Adrenal gland (tissue), 19 donors: ENCODE measurements at places on chromosomes 7 and 10. TPM values are rescaled to one million over a fixed set of nuclear protein-coding genes. Genes with fewer than 3 reads are reported as not detected.

DNA sequence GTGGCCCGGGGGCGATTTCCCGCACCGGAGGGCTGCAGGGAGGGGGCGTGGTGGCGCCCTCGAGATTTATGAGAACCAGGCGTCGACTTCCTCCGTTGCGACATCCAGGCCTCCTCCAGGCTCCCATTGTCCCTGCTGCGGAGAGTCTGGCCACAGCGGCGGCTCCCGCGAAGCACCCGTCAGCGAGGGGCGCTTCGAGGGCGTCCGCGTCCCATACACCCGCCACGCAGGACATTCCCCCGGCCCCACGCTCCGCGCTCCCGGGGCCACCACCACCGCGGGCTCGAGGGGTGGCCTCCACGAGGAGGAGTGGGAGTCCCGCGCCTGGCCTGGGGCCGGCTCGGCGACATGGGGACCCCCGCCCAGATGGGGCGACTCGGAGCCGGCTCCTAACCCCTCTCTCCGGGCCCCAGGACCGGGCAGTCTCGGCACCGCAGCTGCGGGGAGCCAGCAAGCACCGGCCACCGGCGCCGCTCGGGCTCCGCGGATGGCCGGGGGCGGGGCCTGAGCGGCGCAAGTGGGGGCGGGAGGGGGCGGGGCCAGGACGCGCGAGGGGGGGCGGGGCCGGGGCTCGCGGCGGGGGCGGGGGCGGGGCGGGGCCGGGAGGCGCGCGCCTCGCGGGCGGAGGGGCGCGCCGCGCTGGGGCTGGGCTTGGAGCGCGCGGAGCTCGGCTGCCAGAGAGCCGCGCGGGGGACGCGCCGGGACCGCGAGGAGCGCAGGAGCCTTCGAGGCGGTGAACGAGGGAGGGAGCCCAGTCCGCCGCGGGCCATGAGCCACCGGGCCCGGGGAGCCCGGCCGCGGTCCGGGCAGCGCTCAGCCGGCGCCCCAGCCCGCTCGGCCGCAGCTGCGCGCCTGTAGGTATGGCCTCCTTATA, at the start of gene SH2B2:
Gene SH2B2 (plus strand): TSS at position 632 of the 874 bp plus-strand sequence. CDS start 13,683 bp downstream, outside the sequence.
- no peaks in the 10 kb centered on the region for H3K27me3 ChIP-seq
- H3K27ac ChIP-seq, result peak within 1 kb of the TSS; percentile 89
- DNase-seq, result peak; percentile 70
- peak within 1 kb of the TSS; percentile 33 for H3K4me3 ChIP-seq
- H3K36me3 ChIP-seq, result no peaks in the 10 kb centered on the region
- H3K4me1 ChIP-seq, result peaks cover 15% of the 10 kb centered on the region

The TRPV6 gene
- under 0.01 TPM for total RNA-seq

DNA sequence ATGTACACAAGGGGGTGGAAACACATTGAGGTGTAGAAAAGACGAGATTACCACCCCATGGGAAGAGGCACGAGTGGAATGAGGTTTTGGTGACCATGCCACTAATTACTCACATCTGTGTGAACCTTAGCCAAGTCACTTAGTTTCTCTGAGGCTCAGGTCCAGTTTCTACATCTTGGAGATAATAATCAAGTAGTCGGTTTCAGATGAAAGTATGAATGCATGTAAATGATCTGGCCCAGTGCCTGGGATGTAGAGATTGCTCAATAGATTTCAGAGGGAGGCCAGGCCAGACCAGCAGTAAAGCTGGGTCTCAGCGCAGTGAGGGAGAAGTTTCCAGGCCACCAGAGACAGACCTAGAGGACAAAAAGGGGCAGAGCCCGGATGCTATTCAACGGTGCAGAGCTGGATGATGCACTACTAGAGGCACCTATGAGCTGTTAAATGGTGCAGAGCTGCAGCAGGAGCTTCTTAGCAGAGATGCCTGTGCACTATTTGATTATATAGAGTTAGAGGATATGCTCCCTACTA, 725.1 kb downstream of the GRID1 start:
- H3K27me3 ChIP-seq, result no peaks in the 10 kb centered on the region
- DNase-seq, result peak; percentile 45
- H3K27ac ChIP-seq, result no peak overlapping the region
- no peak overlapping the region for H3K4me3 ChIP-seq
- H3K36me3 ChIP-seq, result no peaks in the 10 kb centered on the region

The DPCD gene
- 26.1 TPM for total RNA-seq

DNA sequence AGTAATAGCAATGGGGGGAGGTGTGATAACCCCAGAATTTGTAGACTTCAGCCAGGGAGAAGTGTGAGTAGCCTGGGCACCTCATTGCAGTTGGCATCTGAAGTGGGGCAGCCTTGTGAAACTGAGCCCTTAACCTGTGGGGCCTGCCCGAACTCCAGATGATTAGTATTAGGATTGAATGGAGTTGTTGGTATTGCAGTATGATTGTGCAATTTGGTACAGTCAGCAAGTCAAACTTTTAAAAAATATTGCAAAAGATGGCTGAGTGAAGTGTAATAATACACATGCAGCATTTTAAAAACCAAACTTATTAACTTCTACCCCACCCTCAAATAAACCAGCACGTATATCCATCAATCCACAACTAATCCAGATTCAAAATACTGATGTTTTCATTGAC, 9.3 kb downstream of the RBM33 start:
- no peaks in the 10 kb centered on the region for H3K36me3 ChIP-seq
- DNase-seq, result no peak
- peaks cover 12% of the 10 kb centered on the region for H3K4me1 ChIP-seq
- H3K4me3 ChIP-seq, result no peak overlapping the region

The AGMO gene
- total RNA-seq, result not detected

DNA sequence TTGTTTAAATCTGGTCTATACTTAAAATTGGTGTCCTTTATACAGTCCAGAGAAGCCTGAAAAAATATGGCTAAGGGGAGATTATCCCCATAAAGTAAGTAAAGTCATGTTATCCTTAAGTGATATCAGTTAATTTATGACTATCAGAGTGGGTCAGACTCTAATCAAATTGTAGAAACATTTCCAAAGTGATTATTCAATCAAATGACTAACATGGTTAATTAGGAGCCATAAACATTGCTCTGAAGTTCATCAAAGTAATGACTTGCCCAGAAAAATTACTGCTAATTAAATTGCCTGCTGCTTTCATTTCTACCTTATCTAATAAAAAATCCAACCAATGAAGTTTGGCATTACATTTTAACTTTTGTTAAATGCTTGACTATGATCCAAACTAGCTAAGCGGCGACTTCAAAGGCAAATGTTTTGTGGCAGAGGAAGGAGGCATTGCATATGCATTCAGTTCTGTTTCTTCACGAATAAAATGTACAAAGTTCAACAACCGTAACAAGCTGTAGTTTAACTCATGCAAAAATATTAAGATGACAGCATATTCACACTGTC, 76.7 kb downstream of the ETV1 start:
- DNase-seq, result peak; percentile 42
- peaks cover 19% of the 10 kb centered on the region for H3K4me1 ChIP-seq
- no peaks in the 10 kb centered on the region for H3K27me3 ChIP-seq
- no peak overlapping the region for H3K4me3 ChIP-seq

- H3K4me1 ChIP-seq, result no peaks in the 10 kb centered on the region
- no peak overlapping the region for H3K4me3 ChIP-seq
- DNase-seq, result no peak
- peaks cover 3% of the 10 kb centered on the region for H3K27me3 ChIP-seq
Observed at GRCh38 chr7:26372249-26372648, 80.6 kb downstream of the SNX10 start.

DNA sequence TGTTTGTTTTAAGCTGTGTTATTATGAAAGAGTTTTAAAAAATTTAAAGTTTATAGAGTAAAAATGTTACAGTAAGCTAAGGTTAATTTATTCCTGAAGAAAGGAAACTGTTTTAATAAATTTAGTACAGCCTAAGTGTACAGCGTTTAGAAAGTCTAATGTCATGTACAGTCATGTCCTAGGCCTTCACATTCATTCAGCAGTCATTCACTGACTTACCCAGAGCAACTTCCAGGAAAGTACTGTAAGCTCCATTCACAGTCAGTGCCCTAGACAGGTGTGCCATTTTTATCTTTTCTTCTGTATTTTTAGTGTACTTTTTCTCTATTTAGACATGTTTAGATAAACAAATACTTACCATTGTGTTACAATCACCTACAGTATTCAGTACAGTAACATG, 126.8 kb downstream of the TPK1 start:
- no peaks in the 10 kb centered on the region for H3K4me1 ChIP-seq
- no peak for DNase-seq
- no peaks in the 10 kb centered on the region for H3K27me3 ChIP-seq
- no peak overlapping the region for H3K27ac ChIP-seq

The STAG3 gene
- 3.1 TPM for total RNA-seq

- DNase-seq, result no peak
- H3K27me3 ChIP-seq, result no peaks in the 10 kb centered on the region
- H3K36me3 ChIP-seq, result no peaks in the 10 kb centered on the region
Observed at GRCh38 chr7:157474685-157475084, 137.9 kb downstream of the DNAJB6 start.

DNA sequence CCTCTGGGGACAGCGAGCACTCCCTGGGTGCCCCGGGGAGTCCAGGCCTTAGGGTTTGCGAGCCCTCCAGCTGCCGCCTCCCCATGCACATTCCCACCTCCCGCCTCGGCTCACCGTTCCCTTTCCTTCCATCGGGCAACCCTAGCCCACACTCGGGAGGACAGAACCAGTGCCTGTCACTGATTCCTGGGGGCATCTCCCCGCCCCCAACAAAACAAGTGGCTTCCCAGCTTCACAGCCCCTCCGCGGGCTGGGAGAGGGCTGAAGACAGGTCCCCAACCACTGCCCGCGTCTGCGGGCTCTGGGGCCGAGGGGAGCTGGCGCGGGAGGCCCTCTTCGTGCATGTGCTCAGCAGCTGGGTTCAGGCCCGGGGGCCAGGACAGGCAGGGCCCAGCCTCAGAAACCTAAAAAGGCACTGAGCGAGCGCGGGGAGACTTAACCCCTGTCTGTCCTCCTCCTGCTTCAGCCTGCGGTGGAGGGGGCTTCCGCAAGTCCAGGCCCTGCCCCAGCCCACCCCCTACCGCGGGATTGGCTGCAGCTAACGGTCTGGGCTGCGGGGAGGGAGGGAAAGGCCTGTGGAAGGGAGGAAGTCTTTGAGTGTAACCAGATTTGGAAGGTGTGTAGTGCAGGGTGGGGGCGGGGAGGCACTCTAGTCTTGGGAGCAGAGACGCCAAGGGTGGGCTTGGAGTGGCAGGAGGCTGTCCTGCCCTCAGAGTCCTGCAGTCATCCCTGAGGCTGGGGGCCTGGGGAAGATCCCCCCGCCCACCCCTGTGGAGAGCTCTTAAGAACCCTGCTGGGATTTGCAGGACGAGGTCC, 1.2 kb downstream of the FLNC start:
- peaks cover 22% of the 10 kb centered on the region for H3K27me3 ChIP-seq
- no peaks in the 10 kb centered on the region for H3K36me3 ChIP-seq
- no peak for DNase-seq

DNA sequence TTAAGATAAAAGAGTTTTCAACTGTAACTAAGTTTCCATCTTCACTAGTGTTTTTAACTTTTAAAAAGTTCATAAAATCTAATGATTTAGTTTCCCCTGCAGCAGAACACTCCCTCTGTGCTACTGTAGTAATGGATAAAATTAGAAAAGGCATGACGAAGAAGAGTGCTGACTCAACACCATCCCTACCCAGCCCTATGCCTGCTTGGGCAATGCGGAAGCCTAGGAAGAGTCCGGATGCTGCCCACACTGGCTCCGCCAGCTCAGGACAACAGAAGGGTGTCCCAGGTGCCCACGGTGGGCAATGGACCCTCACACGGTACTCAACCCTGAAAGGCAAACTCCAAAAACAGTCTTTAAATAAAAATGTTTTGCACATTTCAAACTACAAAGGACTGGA, 118.2 kb downstream of the LARP4B start:
- H3K27ac ChIP-seq, result no peak overlapping the region
- H3K4me3 ChIP-seq, result no peak overlapping the region
- no peaks in the 10 kb centered on the region for H3K27me3 ChIP-seq
- no peaks in the 10 kb centered on the region for H3K36me3 ChIP-seq

GRCh38 chr7:37362802-37363201, 85.9 kb downstream of the ELMO1 start:
- no peaks in the 10 kb centered on the region for H3K36me3 ChIP-seq
- H3K4me1 ChIP-seq, result no peaks in the 10 kb centered on the region
- no peak for DNase-seq
- no peak overlapping the region for H3K4me3 ChIP-seq
